ENCODE measurements at places on chromosomes 13 and 19.

DNA sequence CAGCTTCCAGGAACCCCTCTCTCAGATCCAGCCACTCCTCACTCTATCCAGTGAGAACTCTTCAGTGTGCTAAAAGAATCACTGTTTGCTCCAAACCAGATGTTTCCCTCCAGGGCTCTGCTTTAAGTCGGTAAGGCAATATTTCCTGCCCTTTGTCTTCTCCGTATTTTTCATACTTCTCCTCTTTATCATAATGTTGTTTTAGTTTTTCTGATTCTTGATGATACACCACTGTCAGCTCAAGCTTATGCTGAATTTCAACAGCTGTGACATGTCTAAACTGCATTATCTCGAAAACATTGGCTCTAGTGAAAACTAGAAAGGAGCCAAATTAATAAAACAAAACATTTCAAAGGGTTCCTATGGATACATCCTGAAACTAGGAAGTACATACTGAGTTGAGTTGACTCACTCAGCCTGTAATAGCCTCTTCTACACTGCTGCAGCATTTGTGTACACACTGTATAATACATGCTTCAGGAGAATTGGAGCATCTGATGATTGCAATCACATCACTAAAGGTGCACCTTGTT is 39.8 kb downstream of the GPR180 start:
- no peak for DNase-seq

- no peak for DNase-seq
Observed at GRCh38 chr19:35039881-35040825, 1.4 kb upstream of the HPN start.

DNA sequence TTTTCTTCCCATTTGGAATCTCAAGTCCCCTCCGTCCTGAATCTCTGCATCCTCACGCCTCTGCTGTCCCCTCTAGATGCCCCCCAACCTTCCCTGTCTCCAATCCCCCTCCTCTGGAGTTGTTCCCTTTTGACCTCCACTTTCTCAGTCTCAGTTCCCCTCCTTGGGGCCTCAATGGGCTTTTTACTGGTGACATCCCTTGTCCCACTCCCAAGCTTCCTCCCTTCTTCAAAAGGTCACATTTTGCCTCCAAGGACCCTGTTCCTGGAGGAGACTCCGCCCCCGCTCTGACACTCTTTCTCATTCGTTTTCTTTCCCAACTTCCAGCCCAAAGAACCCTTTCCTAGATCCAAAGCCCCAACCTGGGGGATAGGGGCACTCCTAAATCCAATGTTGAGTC is 1.0 kb downstream of the AP2S1 start:
- DNase-seq: no peak

DNA sequence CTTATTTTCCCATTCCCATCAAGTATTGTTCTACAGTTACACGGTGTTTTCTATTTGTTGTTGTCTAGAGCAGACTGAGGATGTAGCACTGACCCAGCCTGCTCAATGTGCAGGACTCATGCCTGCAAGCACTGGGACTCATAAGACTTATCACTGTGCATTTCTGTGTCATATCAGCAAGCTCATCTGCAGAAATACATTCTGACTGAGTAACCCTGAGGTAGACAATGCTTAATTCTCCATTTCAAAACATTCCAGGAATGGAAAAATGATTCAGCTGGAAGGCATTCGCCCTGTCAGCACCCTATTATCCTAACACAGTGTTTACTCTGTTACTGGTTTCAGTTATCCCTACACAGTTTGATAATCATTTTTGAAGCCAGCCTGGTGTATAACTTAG is 2506.4 kb downstream of the PCDH9 start:
- DNase-seq: no peak

DNA sequence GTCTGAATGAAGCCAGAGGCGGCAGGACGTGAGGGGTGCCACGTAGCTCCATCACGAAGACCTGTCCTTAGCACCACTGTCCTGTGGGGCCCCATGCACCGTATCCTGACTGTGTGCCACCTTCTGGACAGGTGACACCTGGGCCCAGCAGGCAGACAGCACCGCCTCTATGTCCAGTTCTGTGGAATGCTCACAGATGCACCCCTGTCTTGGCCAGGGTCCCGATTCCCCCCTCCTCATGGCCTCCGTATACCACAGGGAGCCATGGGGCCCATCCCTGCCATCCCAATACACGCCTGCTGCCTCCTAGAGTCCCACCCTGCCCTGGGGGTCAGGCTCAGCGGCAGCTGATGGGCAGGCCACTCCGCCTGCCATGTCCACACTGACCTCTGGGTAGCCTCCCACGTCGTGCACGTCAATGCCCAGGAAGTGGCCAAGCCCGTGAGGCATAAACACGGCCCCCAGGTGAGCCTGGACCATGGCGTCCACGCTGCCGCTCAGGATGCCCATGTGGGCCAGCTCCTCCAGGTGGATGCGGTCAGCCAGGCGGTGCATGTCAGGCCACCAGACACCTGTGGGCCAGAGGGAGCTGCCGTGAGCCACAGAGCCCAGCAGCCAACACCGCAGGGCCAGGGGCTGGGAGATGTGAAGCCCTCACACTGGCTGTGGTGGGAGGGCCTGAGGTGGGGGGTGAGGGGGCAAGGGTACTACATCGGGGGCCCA is 17.6 kb downstream of the CEBPG start:
- no peak for DNase-seq

DNA sequence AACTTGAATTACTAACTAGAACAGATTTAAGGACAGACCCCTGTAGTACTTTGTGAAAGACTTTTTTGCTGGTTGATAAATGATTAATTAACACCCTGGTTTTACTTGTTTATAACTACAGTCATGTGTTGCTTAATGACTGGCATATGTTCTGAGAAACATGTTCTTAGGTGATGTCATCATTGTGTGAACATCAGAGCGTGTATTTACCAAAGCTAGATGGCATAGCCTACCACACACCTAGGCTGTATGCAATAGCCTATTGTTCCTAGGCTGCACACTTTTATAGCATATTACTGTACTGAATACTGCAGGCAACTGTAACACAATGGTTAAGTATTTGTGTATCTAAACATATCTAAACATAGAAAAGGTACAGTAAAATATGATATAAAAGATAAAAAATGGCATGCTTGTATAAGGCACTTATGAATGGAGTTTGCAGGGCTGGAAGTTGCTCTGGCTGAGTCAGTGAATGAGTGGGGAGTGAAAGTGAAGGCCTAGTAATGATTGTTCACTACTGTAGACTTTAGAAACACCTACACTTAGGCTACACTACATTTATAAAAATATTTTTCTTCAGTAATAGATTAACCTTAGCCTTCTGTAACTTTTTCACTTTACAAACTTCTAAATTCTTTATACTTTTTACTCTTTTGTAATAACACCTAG is 260.3 kb downstream of the KCNRG start:
- DNase-seq: no peak

- DNase-seq: no peak
Observed at GRCh38 chr13:113058129-113058987, 47.2 kb upstream of the F7 start.

DNA sequence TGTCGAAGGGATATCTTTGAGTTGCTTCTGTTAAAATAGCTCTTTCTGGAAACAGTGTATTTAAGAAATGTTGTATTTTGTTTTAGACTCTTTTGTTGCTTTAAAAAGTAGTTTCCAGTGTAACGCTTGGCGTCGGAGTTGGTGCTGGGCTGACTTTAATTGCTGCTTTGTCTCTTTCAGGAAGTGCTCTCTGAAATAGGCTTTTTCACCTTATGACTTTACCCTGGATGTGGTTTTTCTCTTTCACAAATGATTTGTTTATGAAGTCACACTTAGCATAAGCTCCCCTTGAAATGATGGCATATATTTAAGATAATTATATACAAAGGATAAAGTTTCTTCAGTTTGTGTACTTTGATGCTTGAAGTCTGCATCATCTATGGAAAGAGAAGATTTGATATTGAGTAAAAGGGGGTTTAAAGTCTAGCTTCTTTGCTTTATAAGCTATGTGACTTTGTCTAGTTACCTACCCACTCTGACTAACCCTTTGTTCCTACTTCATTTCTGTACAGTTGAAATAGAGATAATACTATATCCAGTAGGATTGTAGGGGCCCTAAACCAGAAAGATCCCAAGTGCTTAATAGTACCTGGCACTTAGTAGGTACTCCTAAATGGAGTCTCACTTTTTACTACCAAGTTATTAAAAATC is at the start of gene GPR18:
GPR18 (minus strand) TSS at position 170 of the 651 bp plus-strand sequence. CDS start 2,507 bp downstream, outside the sequence.
- DNase-seq: no peak

- no peak for DNase-seq
Observed at GRCh38 chr13:89965252-89965651, 1382.2 kb upstream of the MIR17HG start.

GRCh38 chr13:78131811-78132210 is 213.2 kb upstream of the EDNRB start:
- DNase-seq: no peak

- no peak for DNase-seq
Observed at GRCh38 chr13:87671031-87671752, at the start of gene SLITRK5. SLITRK5 (plus strand) TSS chr13:87671371; CDS start chr13:87675389, 4,018 bp downstream.

- no peak for DNase-seq
Observed at GRCh38 chr13:75689686-75690085, 53.6 kb downstream of the LMO7 start.

DNA sequence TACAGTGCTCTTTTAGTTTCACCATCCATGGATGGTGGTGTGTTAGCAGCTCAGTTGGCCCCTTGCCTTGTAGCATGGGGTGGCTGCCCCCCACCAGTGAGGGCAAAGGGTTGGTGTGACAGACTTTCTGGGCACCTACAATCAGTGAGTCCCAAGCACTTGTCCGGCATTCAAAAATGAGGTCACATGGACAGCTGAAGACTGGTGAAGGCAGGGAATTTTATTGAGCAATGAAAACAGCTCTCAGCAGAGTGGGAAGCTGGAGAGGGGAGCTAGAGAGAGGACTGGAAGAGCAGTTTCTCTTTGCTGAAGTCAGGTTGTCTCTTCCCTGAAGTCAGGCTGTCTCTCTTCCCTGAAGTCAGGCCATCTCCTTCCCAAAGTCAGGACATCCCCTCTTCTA is 1053.2 kb downstream of the SLITRK1 start:
- DNase-seq: no peak

DNA sequence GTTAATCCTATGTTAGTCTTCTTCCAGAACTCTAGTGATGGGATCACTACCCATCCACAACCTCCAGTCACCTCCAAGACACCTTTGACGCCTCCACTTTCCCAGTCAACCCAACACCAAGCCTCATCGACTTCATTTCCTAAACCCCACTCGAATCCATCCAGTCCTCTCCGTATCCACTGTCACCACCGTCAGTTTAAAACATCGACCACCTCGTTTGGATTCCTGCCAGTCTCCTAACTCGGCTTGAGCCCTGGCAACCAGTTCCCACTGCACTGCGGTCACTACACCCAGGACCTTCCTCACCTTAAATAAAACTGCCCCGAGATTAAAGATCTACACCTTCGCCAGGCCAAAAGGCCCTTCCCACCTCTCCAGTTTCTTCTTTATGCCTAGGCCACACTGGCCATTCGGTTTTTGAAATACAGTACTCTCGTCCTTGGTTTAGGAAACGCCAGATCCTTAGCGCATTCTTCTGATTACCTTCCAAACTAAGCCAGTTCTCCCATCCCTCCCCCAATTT is 1.2 kb downstream of the MTIF3 start:
- DNase-seq: no peak

DNA sequence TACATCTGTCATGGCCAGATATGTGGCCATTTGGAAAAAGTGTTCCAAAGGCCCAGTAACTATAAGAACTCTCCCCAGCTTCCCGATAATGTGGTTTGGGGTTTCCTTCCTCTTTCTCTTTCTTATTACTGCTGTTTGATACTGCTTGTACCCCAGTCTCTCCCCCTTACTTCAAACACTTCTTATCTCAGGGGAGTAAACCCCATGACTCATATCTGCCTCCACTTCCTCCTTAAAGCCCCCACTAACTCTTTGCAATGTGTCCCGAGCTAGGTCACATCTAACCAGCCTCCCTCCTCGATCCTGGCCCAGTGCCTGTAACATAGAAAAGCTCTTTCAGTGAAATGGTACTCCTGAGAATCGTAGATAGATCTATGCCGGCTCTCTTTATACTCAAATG is 82.4 kb upstream of the STARD13 start:
- no peak for DNase-seq

GRCh38 chr19:28598861-28599260 is 614.1 kb downstream of the UQCRFS1 start:
- no peak for DNase-seq

DNA sequence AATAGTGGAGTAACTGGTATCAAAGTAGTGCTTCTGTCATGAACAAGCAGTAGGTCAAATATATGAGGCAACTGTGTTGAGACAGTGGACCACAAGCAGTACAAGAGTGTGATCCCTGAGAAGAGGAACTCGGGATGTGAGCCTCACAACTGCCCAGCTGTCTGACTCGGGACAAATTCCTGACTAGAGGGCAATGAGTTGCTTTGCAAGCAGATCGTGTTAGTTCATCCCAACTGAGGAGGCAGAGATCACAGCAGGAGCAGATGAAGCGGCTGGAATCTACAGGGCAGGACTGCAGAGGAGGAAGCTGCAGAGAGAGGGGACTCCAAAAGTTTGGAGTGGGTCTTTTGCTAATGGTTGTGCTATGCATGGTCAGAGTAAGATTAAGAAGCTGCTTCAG is 741.1 kb downstream of the DIAPH3 start:
- no peak for DNase-seq

- no peak for DNase-seq
Observed at GRCh38 chr19:7230826-7231225, 63.4 kb downstream of the INSR start.

DNA sequence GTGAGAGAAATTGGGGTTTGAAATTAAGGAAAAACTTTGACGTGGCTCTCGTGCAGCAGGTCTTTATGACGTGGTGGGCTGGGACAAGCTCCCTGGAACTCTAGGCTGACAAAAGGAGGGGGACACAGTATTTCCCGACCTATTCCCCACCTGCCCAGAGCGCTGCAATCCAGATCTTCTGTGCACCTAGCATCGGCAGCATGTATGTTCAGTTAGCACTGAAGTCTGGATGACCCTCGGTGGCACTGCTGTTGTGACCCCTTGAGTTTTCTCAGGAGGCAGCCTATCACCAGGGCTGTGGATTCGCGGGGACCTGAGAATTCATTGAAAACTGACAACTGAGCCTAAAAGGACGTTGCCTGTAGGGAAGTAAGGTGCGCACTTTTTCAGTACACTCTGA is 9.1 kb upstream of the ZNF536 start:
- DNase-seq: no peak

GRCh38 chr19:30881281-30881680 is 468.0 kb downstream of the TSHZ3 start:
- no peak for DNase-seq

DNA sequence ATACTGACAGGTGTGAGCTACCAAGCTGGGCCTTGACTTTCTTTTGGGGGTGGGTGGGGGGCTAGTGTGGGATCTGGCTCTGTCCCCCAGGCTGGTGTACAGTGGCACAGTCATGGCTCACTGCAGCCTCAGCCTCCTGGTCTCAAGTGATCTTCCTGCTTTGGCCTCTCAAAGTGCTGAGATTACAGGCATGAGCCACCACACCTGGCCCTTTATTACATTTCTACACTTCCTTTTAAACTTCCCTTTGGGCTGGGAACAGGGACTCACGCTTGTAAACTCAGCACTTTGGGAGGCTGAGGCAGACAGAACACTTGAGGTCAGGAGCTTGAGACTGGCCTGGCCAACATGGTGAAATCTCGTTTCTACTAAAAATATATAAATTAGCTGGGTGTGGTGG is 12.0 kb downstream of the FTL start:
- DNase-seq: no peak

All from DND-41 (cell line).